NCI-H774 (cell line): ENCODE measurements at places on chromosomes 5 and 9.

GRCh38 chr5:79436224-79436623, 77.7 kb downstream of the HOMER1 start:
- DNase-seq, result no peak

- no peak for DNase-seq
These were observed 84.6 kb downstream of the PLPP1 start for GRCh38 chr5:55450050-55450765.

DNA sequence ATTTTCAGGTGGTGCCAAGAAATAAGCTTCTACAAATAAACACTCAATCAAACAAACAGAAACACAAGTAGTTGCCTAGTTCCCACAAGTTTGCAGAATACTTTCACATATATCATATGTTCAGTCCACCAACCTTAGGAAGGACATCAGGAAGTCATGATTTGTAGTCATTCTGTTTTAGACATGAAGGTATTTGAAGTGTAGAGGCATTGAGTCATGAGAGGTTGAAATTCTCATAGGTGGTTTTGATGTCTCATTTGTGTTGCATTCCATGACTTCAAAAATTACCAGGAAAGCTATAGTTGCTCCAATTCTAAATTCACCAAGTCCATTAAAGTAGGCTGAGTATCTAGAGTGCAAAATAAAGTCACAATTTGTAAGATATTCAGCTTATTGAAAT, 159.0 kb downstream of the KCTD16 start:
- no peak for DNase-seq

GRCh38 chr9:131366761-131367401, 27.0 kb upstream of the PRRC2B start:
- DNase-seq, result no peak

DNA sequence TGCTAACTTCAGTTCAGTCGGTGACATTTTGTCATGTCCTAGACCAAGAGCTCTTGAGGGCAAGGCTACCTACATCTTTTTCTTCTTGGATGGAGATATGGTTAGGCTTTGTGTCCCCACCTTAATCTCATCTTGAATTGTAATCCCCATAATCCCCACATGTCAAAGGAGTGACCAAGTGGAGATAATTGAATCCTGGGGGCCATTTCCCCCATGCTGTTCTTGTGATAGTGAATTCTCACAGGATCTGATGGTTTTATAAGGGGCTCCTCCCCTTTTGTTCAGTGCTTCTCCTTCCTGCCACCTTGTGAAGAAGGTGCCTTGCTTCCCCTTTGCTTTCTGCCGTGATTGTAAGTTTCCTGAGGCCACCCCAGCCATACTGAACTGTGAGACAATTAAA, 2.1 kb upstream of the CFAP90 start:
- DNase-seq, result no peak

DNA sequence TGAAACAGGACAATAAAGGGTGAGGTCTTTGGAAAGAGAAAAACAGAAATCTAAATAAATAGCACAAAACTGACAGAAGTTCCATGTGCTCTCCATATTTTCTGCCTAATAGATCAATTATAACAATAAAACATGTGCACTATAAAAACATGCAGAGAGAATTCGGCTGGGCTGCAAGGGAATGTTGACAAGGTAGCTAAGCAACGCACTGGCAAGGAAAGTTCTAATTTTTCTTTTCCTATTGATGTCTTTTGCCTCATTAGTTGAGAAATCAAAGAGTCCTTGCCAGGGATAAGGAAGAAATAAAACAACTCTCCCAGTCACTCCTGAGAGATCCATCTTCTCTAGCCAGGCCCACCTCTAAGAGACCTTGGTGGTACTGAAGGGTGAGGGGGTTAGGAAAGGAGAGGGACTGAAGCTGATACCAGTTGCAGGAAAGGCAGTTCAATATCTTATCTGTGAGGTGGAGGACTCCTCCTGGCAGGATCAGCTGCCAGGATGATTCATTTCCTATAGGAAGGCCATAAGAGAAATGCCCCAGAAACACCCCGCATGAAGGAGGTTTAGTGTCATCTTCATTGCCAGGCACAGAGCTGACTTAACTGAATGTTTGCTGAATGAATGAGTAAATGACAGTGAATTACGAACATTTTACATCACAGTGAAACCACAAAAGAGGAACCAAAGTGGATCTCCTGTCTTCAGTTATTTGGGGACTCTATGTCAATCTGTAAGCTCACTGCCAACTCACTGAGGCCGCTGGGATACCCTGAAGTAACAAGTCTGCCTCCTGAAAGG, 63.7 kb upstream of the IFNK start:
- DNase-seq, result no peak

DNA sequence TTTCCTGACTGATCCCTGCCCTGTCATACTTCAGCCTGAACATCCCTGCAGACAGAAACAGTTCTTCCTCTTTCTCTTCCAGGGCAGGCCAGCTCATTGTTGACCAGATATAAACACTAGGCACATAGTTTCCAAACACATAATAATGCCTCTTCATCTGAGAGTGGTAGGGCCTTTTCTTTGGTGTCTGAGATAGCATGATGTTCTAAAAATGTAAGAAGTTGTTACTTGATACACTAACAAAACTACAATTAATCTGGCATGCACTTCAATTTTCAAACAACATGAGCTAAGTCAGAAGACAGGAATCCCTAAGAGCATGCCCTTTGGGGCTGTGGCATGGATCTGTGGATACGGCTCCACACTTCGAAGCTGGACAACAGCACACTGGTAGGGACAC, 246.6 kb downstream of the SPOCK1 start:
- DNase-seq, result no peak

DNA sequence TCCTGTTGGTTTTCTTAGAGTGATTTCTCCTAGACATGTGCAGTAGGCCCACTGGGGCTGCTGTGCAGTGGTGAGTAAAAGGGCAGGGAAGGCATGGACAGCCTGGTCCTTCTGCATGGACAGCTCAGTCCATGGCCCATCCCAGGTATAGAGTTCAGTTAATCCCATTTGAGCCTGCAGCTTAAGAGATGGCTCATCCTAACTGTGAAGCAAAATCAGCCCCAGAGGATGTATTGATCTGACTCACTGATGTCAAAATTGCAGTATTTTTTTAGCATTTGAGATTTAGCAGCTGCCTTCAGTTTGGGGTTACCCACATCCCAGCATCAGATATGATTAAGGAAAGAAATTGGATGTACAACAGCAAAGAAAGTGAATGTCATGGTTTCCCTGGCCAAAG, 93.4 kb downstream of the PDE6A start:
- DNase-seq, result no peak

DNA sequence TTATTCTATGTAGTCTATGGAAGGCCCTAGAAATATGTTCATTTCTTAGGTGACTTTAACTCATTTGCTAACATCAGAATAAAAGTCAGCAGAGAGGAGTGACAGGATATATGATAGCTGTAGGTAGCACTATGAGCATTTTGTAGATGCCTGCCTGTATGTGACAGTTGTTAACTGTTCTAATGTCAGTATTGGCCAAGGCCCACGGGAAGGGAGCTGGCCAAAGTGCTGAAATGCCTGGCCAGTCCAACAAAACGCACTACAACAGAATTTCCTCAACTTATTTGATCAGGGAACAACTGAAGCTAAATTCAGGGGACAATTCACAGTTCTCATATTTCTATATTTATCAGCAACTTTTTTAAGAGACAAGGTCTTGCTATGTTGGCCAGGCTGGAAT, 20.8 kb downstream of the SV2C start:
- DNase-seq, result no peak

DNA sequence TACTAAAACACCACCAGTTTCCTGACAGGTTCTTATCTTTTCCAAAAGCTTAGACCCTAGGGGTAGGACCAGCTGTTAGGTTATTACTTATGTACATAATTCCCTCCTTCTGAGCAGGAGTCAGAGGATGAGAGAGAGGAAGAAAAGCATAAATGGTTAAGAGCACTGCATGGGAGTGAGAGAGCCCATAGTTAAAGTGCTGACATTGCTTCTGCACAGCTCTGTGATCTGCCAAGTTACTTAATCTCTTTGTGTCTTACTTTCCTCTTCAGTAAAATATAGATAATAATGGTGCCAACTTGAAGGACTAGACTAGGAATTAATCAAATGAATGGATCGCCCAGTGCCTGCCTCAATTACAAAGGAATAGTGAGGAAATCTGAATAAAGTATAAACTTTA, 66.4 kb downstream of the NRG2 start:
- DNase-seq, result no peak

- DNase-seq, result no peak
These were observed 105.6 kb downstream of the VCAN start for GRCh38 chr5:83577036-83577636.

GRCh38 chr5:94422812-94423211, 195.6 kb downstream of the KIAA0825 start:
- DNase-seq, result peak; percentile 15

DNA sequence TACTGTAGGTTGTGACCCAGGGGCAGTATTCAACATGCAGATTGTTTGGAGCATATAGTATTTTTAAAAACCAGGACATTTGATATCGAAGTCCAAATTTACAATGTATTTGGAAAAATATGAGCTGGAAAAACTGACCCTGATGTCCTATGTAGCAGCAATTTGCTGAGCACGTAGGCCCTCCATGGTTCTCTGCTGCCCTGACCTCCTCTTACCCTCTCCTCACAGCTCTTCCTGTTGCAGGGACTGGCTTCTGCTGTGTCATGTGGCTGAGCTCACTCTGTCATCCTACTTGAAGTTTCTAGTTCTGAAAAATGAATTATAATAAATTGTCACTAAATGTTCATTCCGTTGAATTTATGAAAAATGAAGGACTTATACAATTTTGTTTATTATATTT, 4.1 kb upstream of the ASPN start:
- no peak for DNase-seq

GRCh38 chr5:41929035-41929434, 4.0 kb downstream of the FBXO4 start:
- no peak for DNase-seq

DNA sequence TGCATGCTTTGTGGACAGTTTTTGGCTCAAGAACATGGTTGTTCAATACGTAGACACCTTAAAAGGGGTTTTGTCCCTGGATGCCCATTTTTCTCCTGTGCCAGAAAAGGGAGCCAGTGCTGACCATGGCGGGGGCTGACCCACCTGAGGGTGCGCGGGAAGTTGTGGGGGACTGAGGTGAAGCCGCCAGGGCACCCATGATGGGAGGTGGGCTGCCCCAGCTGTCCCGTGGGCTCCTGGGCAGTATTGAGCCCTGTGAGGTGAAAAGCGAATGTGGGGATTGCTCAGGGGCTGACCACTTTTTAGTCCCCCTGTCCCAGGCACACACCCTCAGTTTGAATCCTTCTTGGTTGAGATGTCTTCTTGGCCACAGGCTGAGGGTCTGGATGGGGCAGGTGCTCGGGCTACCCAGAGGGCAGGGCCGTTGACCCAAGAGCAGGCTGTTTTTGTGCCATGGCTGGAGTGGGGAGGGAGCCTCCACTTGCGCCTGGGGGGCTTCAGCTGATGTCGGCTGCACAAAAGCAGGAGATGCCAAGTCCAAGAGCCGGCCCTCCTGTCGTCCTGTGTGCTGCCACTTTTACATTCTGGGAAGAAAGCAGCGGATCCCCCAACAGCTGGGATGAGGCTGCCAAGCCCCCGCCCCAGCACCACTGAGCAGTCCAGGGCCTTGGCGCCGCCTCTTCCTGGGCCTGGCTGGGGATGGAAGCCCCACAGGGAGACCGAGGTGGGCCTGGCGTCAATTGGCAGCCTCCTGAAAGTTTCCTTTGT, 120.1 kb downstream of the WNK2 start:
- DNase-seq, result no peak

- no peak for DNase-seq
These were observed 118.8 kb downstream of the GLIS3 start for GRCh38 chr9:4180907-4181605.

DNA sequence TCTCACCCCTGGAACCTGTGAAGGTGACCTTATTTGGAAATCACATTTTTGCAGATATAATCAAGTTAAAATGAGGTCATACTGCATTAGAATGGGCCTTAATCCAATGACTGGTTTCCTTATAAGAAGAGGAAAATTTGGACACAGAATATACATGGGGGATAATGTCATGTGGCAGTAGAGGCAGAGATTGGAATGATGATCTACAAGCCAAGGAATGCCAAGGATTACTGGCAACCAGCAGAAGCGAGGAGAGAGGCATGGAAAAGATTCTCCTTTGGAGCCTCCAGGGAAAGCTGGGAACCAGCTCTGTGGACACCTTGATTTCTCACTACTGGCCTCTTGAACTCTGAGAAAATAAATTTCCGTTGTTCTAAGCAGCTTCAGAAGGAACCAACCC, 20.2 kb upstream of the CEP78 start:
- no peak for DNase-seq

DNA sequence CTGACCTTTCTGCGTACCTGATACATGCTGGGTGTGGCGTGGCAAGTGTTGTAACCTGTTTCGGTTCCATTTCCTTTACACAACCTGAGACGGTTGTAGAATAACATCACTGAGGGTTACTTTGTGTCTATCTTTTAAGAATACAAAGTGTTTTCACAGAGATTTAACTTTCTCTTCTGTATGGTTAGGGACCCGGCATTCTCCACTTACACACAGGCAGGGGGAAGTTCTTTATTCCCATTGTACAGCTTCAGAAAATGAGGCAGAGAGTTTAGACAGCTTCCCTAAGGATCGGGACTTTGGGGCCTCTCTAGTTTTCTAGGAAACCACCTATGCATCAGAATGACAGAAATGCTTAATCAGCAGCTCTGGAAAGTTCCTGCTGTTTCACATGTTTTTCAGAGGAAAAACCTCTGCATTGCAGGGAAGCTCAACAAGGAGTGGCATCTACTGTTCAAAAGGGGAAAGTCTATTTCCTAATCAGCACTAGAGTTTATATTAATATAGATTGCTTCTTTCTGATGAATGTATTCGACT, 41.3 kb downstream of the CAST start:
- no peak for DNase-seq

DNA sequence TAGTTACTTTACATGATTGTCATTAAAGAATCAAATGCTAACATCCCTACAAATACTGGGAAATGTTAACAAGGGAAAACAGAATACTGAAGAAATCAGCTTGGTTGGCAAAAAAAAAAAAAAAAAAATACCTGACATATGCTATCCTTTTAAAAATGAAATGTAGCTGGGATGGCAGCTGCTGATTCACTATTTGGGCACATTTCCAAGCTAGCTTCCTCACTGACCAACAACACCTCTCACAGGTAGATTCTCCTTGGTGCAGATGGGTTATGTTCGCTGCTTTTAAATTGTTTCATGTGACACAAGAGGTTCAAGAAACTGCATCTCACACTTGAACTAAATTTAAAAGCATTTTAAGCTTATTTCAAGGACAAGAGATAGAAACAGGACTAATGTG, 6.1 kb upstream of the PRUNE2 start:
- DNase-seq, result peak; percentile 6
